ENCODE measurements at places on chromosomes 11 and 22.

GRCh38 chr11:62687508-62688396 lies 1.6 kb downstream of the LRRN4CL start:
- DNase-seq, result no peak

GRCh38 chr22:17137170-17137569 lies 16.0 kb upstream of the TMEM121B start:
- no peak for DNase-seq

DNA sequence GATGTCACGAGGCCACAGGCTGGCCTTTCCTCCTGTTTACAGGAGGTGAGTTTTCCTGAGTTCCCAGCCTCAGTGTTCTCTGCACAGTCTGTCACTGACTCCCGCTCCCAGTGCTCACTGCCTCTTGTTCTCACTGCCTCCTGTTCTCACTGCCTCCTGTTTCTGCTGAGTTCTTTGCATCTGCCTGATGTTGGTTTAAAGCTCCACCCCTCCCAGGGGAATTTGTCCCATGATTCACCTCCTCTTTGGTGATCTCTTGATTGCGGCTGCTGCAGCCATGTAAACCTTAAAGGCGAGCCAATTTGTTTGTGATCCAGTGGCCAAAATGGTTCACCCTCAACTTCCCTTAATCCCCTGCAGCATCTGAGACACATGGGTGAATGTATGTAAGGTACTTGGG lies 6.0 kb upstream of the TUBA8 start:
- no peak for DNase-seq

GRCh38 chr11:79119491-79120284 lies 321.1 kb downstream of the TENM4 start:
- DNase-seq, result no peak

- no peak for DNase-seq
Measured at GRCh38 chr11:26905368-26905767, 88.5 kb upstream of the FIBIN start.

DNA sequence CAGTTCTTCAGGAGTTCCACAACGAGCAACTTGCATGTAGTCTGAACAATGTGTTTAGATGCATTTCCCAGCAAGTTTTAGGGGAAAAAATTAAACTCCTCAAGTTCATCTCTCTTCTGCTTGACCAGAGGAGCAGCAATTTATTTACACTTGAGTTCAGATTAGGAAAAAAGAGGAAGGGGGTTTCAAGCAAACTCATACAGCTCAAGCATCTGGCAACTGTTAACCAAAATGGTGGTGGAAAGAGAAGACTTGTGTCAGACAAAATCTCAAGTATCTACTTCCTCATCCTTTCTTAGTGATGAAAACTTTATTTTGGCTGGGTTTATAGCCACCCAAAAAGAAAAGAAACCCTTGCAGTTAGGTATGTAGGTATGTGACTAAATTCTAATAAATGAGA lies 29.1 kb upstream of the PICALM start:
- no peak for DNase-seq

DNA sequence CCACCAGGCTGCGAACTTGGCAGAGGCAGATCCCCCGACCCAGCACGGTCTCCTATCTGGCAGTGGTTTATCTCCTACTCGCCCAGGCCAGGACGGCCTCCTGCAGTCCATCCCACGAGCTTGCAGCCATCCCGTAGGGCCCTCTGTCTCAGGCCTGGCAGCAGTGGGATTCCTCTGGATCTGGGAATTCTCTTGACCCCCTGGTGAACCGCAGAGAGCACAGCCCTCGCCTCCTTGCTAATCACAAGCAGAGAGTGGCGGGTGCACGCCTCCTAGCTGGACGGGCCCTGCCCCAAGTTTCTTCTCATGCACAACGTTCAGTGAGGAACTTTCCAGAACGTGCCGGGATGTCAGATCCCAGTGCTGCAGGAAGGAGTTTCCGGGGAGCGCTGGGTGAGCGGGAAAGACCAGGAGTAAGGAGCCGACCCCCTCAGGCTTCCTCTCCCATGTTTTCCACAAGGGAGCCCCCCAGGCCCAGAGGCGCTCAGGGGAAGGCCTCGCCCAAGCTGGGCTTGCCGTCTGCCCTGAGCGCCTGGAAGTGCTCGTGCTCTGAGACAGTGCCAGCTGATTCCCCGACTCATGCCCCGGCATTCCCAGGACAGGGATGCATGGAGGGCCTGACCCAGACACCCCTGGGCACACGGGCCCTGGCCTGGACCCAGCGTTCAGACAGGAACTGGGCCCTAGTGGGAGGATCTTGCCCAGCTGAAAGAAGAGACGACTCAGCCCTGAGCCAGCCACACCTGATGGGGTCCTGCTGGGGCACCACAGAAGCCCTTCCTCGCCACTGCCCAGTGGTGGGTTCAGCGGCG lies 24.6 kb downstream of the IGF2 start:
- no peak for DNase-seq

- DNase-seq, result no peak
Measured at GRCh38 chr11:99171330-99171729, 150.6 kb downstream of the CNTN5 start.

GRCh38 chr11:114921697-114922096 lies 243.4 kb downstream of the NXPE2 start:
- DNase-seq, result no peak

DNA sequence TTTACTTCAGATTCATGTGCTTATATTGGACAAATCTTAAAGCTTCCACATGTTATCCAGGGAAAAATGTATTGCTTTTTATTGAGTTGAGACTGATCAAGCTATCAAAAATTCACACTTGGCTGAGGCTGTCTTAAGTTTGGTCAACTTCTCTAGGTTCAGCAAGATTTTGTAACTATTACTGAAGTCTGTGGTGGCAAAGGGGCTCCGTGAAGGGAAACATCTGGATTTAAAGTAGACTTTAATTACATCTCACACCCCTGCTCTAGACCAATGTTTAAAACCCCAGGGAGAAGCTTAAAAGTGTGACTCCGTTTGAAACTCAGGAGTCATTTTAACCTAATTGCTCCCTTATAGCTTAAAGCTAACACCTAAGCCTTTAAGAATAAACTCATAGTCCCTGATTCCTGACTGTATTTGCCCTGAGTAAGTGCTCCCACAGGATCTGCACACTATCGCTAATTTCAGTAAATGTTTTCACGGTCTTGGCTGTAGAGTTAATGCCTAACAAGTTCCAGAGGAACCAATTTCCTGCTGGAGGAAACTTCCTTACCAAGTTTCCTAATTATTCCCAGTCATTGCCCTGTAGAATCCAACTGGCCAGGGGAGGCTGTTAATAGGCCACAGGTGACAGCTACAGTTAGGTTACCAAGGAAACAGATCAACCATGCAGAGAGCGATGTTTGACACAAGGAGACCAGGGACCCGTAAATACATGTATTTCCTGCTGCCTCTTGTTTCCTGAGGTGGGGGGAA lies 40.5 kb downstream of the OR10A6 start:
- no peak for DNase-seq

- DNase-seq, result no peak
Measured at GRCh38 chr11:66073669-66074068, 3.6 kb downstream of the PACS1 start.

GRCh38 chr11:80327956-80328614 lies 887.3 kb upstream of the TENM4 start:
- DNase-seq, result no peak

All from HTR-8/SVneo (cell line).